Pericardium fibroblast (primary cell): ENCODE measurements at places on chromosomes 11 and 22. TPM values are rescaled to one million over a fixed set of nuclear protein-coding genes. Genes with fewer than 3 reads are reported as not detected.

The GSC2 gene
- not detected in 2 replicates for total RNA-seq

The PYGM gene
- total RNA-seq = 5.4 and 15.3 TPM in 2 replicates

The APOBEC3H gene
- not detected in 2 replicates for total RNA-seq

The MUC5AC gene
- total RNA-seq = not detected in 2 replicates

The GLB1L2 gene
- 0.51 and 0.70 TPM in 2 replicates for total RNA-seq

The LMO2 gene
- 0.51 and 2.6 TPM in 2 replicates for total RNA-seq

The BACE1-AS gene
- total RNA-seq = 1.3 and 6.0 TPM in 2 replicates

The STK33 gene
- 0.43 and 1.4 TPM in 2 replicates for total RNA-seq

The MMP7 gene
- total RNA-seq = not detected in 2 replicates

The GRM5 gene
- total RNA-seq = under 0.01 TPM in 1 of 2 replicates, not detected in the other

The SMC1B gene
- not detected in 2 replicates for total RNA-seq

The MMP13 gene
- not detected in 2 replicates for total RNA-seq

The KRTAP5-8 gene
- total RNA-seq = not detected in 2 replicates

The PLEKHB1 gene
- 1.6 TPM in 1 of 2 replicates, not detected in the other for total RNA-seq

The ST14 gene
- total RNA-seq = not detected in 2 replicates

The PIH1D2 gene
- 2.0 TPM in 1 of 2 replicates, not detected in the other for total RNA-seq

The KRTAP5-2 gene
- not detected in 2 replicates for total RNA-seq

The SRRD gene
- 10.6 and 15.2 TPM in 2 replicates for total RNA-seq

The PARVG gene
- not detected in 2 replicates for total RNA-seq

The MAPK8IP2 gene
- 0.68 and 2.7 TPM in 2 replicates for total RNA-seq

The GPR83 gene
- not detected in 2 replicates for total RNA-seq

The OR4C5 gene
- not detected in 2 replicates for total RNA-seq

The MRGPRX3 gene
- total RNA-seq = not detected in 2 replicates

The APOL5 gene
- total RNA-seq = not detected in 2 replicates

The CHRDL2 gene
- not detected in 2 replicates for total RNA-seq

The OR51B6 gene
- not detected in 2 replicates for total RNA-seq

The BTG4 gene
- not detected in 2 replicates for total RNA-seq

The SLC7A4 gene
- 0.51 and 2.7 TPM in 2 replicates for total RNA-seq

The TRIM6 gene
- 4.0 and 9.2 TPM in 2 replicates for total RNA-seq

The MMP10 gene
- total RNA-seq = 0.12 and 1.7 TPM in 2 replicates

The CHRM4 gene
- 0.12 TPM in 1 of 2 replicates, not detected in the other for total RNA-seq

The MRPL11 gene
- 44.0 and 45.0 TPM in 2 replicates for total RNA-seq

The OR10D3 gene
- total RNA-seq = not detected in 2 replicates
